Stimulated activated CD8-positive, alpha-beta memory T cell treated with anti-CD3 and anti-CD28 coated beads, Interleukin-4, amount 100 ng/mL, for 48 hours (primary cell): ENCODE measurements at places on chromosomes 5 and 9.

- no peak for DNase-seq
Measured at GRCh38 chr5:90866915-90867731, 308.5 kb downstream of the ADGRV1 start.

DNA sequence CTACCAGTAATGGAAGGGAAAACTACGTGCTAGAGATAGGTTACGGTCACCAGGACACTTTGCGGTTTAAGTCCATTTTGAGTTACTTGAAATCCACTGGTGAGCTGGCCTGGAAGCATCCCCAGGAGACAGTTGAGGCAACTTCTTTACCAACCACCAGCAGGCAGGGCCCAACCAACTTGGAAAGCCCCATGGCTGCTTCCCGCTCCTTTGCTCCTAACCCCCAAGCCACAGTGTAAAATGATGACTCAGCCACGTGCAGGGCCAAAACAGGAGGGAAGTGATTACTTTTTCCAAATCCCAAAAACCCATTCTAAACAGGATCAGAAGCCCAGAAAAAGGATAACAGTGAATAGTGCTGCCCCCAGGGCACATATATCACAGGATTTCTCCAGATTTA lies 87.4 kb downstream of the PAX5 start:
- no peak for DNase-seq

DNA sequence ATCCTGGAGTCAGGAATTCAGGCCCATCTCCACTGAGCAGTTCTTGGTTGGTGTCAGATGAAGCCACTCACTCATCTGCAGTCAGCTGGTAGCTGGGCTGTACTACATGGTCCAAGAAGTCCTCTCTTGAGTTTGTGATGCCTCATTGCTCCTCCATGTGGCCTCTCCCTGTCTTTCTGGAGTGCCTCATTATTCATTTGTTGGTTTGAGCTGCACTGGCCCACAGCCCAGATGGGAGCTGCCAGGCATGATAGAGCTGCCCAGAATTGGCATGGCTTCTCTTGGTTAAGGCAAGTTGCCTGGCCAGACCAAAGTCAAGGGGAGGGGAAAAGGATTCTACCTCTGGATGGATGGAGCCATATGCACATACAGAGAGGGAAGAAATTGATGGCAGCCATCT lies 8.0 kb downstream of the PTCD2 start:
- DNase-seq: no peak

DNA sequence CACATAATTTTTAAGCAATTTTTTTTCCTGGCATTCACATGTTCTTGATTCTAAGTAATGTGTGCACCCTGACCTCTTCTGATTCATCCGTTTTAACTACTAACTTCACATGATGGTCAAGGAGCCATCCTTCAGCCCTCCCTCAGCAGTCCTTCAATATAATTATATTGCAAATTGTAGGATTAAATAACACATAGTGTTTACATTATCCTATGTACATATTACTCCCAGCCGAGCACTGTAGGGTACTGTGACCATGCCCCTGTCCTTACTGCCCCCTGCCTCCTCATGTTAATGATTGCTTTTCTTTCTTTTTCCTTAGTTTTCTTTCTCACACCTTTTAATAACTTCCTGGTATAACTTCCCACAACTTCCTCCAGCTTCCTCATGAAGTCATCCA lies 96.3 kb upstream of the FANCC start:
- no peak for DNase-seq

DNA sequence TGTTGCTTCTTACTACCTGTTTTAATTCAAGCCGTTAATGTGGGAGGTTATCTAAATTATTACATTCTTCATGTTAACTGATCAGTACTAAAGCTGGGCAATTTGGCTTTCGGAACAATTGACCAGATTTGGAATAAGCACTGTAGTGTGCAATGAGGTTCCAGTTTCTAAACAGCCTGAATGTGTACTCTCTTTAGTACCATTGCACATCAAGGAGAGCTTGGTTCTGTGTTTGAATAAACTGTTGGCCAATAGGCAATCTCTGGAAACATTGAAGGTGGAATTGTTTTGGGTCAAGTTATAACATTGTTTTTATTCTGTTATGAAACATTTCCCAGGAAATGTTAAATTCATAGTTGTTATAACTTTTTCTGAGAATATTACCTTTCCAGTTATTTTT lies 105.2 kb downstream of the PBX3 start:
- no peak for DNase-seq

GRCh38 chr5:134079748-134080581 lies 34.5 kb upstream of the TCF7 start:
- DNase-seq: peak; percentile 83

- peak; percentile 81 for DNase-seq
Measured at GRCh38 chr5:43042626-43043399, 2.7 kb upstream of the ANXA2R start.

DNA sequence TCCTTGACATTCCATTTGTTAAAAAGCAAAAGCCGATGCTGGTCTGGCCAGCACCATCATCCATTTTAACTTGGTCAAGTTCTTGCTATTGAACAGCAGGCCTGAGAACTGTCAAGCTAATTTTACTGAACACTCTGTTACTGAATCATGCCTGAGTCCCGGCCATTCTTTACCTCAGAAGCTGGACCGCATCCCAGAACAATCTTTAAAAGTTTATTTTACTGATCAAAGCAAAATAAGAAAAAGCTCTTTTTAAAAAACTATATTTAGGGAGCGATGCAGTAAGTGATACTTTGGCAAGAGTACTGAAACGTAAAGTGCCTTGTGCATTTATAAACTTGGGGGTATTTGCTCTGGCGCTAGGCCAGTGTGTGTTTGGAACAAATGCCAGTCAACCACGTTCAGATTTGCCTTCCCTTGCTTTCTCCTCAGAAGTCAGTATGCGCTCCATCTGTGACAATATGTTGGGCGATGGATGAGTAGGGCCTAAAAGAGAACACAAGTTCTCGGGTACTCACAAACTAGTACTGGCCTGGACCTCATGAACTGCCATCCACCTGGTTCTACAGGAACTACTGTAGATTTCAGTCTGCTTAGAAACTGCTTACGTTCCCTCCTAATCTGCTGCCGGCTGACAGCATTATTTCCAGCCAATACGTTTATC lies 161.9 kb downstream of the MAPKAP1 start:
- DNase-seq: no peak

DNA sequence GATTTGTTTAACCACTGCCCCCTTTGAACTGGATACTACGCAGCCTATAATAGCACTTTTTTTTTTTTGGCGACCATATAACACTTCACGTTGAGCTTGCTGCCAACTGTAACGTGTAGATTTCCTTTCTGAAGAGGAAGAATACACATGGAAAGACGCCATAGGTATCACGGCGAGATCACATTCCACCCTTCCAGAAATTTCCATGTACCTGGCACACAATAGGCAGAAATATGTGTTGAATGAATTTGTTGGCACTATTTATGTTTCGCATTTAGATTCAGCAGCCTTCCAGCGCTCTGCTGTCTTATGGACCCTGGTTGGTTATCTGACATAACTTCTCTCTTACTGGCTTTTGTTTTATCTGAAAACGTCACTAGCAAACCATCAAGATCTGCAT lies 250.3 kb downstream of the SLIT3 start:
- no peak for DNase-seq

GRCh38 chr9:137619240-137620047 lies 639 bp downstream of the EHMT1 start:
- peak; percentile 59 for DNase-seq

DNA sequence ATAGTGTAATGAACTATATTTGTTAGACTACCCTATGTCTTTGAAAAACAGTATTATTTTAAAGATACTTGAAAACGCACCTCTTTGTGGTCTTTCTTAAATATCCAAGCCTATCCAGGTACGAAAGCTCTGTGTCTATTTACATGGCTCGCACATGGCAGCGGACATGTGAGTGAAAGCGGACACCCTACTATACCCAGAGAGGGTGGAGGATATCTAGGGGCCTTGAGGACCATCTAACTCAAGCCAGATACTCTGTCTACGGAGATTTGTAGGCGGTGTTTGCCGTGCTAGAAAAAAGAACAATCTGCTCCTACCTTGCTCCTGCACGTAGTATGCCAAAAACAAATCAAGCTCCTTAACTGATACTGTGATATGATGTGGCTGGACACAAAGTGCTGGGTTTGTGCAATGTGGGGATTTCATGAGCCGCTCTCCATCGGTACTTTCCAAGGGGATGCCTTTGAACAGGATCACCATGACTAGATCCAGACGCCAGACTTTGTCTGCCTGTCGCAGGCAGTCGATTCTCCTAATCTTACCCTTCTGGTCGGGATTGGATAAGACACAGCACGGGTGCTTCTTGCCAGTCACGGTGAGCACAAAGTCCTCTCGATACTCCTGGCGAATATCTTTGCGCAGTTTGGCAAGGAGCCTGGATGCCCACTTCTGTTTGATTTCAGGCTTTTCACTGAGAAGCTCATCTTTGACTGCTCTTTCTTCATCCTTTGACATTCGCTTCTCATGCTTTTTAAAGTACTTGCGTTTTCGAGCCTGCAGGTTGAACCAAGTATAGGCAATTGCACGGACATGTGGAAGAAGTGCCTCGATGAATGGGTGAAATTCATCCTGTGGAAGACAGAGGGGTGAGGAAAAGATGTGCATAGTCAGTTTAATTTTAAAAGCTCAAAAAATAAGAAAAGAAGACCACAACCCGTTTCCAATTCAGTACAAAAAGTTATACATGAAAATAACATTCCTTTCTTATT lies 7.0 kb downstream of the NFIB start:
- DNase-seq: no peak

- DNase-seq: no peak
Measured at GRCh38 chr9:71025728-71026127, 95.7 kb downstream of the TRPM3 start.

GRCh38 chr5:169956756-169957155 lies 23.5 kb downstream of the INSYN2B start:
- no peak for DNase-seq

- DNase-seq: no peak
Measured at GRCh38 chr9:36189976-36190375, 745 bp upstream of the CLTA start.

DNA sequence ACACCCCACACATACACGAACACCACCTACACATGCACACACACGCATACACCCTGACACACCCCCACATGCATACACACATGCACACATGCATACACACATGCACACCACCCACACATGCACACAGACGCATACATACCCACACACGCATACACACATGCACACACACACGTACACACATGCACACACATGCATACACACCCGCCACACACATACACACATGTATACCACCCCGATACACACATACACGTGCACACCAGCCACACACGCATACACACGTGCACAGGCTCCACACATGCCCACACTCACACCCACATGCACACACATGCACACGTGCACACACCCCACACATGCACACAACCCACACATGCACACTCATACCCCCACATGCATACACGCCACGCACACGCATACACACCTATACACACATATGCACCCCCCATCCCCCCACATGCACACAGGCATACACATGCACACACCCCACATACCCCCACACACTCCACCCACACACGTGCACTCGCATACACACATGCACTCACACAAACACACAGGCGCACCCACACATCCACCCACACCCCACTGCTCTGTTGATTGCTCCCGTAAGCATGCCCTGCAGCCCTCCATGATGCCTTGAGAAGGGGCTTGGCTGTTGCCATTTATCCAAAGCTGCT lies 119.3 kb downstream of the COL5A1 start:
- no peak for DNase-seq

- DNase-seq: no peak
Measured at GRCh38 chr5:60333005-60333571, 366.9 kb downstream of the DEPDC1B start.

GRCh38 chr9:98899408-98900056 lies 44.2 kb upstream of the COL15A1 start:
- DNase-seq: no peak

- DNase-seq: no peak
Measured at GRCh38 chr9:116792271-116792670, 105.2 kb downstream of the TRIM32 start.
